ENCODE measurements at places on chromosomes 4 and X. TPM values are rescaled to one million over a fixed set of nuclear protein-coding genes. Genes with fewer than 3 reads are reported as not detected.

The GSPT2 gene
- 9.6 TPM for total RNA-seq

The INTS6L gene
- total RNA-seq = 26.0 TPM

The RFC1 gene
- total RNA-seq = 105 TPM

The DCAF8L2 gene
- not detected for total RNA-seq

The MFAP3L gene
- total RNA-seq = 2.1 TPM

The IGBP1 gene
- 69.2 TPM for total RNA-seq

The TLR3 gene
- 0.10 TPM for total RNA-seq

The IBSP gene
- total RNA-seq = not detected

- no peak for DNase-seq
Measured at GRCh38 chrX:49029876-49030275, 13.3 kb downstream of the TFE3 start.

GRCh38 chr4:56575820-56576429 lies 70.3 kb downstream of the ARL9 start:
- no peak for DNase-seq

DNA sequence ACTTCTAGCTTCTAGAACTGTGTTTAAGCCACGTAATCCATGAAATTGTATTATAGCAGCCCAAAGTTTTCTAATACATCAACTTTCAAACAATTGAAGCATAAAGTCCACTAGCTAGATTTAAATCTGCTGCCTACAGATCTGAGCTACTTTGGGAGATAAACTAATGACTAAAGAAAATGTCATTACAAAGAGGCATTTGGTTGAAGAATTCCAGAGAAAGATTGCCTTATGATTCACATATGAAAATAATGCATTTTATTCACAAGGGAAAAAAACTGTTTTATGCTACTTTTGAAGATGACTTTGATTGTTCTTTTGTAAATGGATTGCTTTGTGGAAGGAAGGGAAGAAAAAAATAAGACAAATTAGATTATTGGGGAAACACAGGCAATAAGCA lies 124.1 kb upstream of the SLIT2 start:
- no peak for DNase-seq

GRCh38 chr4:89463341-89463740 lies 155.7 kb upstream of the GPRIN3 start:
- DNase-seq = no peak

- DNase-seq = no peak
Measured at GRCh38 chr4:90537491-90537890, 410.3 kb downstream of the CCSER1 start.

All from activated naive CD4-positive, alpha-beta T cell treated with anti-CD3 and anti-CD28 coated beads, Interleukin-2, amount 50 U/mL, for 72 hours (primary cell).